ENCODE measurements at places on chromosomes 3 and 15.

- DNase-seq, result no peak
Observed at GRCh38 chr3:178291574-178292370, 244.5 kb upstream of the KCNMB2 start.

DNA sequence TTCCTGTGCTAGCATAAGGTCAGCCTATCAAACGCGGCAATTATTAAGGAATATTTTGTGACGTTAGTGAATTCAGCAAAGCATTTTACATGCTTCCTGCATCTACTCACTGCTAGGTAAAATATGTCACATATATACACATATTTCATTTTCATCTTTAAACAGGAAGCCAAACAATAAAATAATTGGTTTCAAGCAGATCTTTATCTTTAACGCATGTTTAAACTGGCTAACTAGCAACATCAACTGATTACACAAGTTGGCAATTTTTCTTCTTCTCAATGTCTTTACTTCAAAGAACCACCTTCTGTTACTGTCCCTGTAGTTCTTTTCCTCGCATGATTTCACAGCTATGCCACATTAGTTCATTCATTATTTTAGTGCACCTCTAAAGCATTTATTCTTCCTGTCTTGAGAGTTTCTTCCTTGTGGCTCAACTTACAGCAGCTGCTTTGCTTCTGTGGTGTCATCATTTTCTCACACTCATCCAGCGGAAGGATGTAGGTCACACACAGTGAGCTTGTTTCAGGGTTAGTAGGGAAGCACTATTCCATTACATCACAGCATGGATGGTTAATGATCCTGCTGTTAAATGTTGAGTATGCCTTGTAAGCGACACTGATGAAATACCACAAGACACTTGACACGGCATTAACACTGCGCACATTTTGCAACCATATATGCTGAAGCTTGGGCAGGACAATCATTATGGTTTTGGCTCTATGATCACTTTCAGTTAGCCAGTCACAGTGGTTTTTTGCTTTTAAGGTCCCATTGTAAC lies 2.3 kb upstream of the BCHE start:
- no peak for DNase-seq

- no peak for DNase-seq
Observed at GRCh38 chr3:178476886-178477285, 59.4 kb upstream of the KCNMB2 start.

DNA sequence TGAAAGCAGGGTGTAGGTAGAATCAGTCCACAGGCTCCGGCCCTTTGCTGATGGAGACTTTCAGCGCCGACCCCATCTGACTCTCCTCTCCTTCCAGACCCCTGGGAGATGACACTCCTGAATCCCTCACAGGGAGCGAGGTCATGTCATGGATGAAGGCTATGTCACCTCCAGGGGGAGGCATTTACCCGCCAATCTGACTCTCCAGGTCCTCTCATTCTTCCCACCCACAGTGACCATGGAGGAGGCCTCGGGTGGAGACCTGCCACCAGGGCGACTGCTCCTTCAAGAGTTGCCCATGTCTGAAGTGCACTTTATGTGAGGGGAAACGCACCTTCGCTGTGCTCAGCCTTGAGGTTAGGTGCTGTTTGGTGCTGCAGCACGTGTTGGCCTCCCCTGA lies 112.7 kb downstream of the KLF13 start:
- no peak for DNase-seq

- DNase-seq, result no peak
Observed at GRCh38 chr3:112818289-112818688, 28.4 kb downstream of the CD200R1L start.
